ENCODE measurements at places on chromosomes 5 and 9.

DNA sequence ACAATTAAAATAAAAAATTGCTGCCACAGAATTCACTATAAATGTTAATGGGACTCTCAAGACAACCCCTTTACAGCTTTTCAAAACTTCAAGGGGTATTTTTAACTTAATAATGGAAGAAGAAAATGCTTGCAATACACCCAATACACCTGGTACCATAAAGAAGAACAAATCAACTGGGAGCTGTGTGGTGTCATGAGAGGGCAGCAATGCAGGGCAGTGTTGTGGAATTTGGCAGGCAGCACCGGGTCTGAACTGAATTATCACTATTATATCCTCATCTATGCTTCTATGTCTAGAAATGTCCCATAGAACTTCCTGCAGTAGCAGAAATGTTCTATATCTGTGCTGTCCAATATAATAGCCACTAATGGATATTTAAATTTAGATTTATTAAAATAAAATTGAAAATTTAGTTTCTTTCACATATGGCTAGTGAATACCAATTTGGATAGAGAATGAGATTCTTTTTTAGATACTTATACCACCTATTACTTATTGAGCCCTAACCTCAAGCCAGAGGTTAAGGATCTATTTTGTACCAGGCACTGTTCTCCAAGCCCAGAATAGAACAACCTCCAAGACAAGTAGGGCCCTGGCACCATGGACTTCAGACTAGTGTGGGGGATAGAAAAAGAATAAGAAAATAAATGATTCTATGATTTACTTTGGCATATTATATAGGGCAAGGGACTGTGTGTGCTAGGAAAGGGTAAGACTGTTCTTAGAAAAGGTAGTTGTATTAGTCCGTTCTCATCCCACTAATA lies 265.3 kb downstream of the PDE4D start:
- no peak for DNase-seq

DNA sequence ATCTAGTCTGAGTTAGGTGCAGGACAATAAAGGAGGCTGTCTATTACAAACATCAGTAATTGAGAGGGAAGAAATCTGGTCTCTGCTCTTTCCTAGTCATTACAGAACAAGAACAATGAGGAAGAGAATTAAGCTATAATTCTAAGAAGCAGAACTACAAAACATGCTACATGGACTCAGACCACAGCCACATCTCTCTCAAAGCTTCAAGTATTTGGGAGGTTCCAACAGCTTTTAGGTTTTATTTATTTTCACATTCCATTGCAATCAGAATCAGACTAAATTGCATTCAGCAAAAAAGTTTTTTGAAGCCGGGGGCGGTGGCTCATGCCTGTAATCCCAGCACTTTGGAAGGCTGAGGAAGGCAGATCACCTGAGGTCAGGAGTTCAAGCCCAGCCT lies 1.1 kb upstream of the GRPEL2 start:
- DNase-seq: no peak

GRCh38 chr5:64625678-64626077 lies 64.6 kb upstream of the SHISAL2B start:
- DNase-seq: no peak

- no peak for DNase-seq
Measured at GRCh38 chr5:112957036-112957808, 19.4 kb upstream of the DCP2 start.

- no peak for DNase-seq
Measured at GRCh38 chr5:107321906-107322305, 348.8 kb downstream of the EFNA5 start.

- DNase-seq: no peak
Measured at GRCh38 chr9:127977009-127977883, 3.5 kb downstream of the EEIG1 start.

- peak; percentile 42 for DNase-seq
Measured at GRCh38 chr5:132260714-132261551, 3.4 kb downstream of the PDLIM4 start.

- DNase-seq: no peak
Measured at GRCh38 chr5:154498591-154498990, 20.6 kb upstream of the HAND1 start.

DNA sequence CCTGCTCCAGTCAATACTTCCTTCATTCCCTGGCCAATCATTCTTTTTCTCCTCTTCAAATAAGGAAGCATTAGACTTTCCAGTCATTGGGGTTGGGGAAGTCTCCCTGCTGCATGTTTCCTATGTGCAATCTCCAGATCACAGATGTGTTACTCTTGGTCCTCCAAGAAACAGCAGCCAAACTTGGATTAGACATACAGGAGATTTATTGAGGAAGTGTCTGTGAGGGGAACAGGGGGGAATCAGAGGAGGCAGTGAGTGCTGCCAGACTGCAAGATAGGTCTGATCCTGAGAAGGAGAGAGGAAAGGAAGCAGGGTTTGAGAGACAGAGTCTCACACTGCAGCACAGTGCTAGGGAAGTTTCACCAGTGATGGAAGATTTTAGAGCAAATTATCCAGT lies 40.6 kb upstream of the SLIT3 start:
- DNase-seq: no peak

All from stimulated activated CD4-positive, alpha-beta T cell treated with anti-CD3 and anti-CD28 coated beads, Interleukin-2, amount 100 ng/mL, for 24 hours (primary cell).